CD4-positive, alpha-beta memory T cell (primary cell): ENCODE measurements at places on chromosomes 7 and 10. TPM values are rescaled to one million over a fixed set of nuclear protein-coding genes. Genes with fewer than 3 reads are reported as not detected.

Gene FANK1
- total RNA-seq: 0.99 TPM

Gene STEAP1
- not detected for total RNA-seq

Gene ITGB8
- 0.12 TPM for total RNA-seq

Gene PTCD1
- total RNA-seq: 7.7 TPM

Gene UCN3
- not detected for total RNA-seq

Gene SLC18A3
- total RNA-seq: not detected

Gene BAIAP2L1
- total RNA-seq: 0.38 TPM

Gene GPR22
- not detected for total RNA-seq

Gene VSTM2A
- not detected for total RNA-seq

Gene SLC13A1
- total RNA-seq: not detected

DNA sequence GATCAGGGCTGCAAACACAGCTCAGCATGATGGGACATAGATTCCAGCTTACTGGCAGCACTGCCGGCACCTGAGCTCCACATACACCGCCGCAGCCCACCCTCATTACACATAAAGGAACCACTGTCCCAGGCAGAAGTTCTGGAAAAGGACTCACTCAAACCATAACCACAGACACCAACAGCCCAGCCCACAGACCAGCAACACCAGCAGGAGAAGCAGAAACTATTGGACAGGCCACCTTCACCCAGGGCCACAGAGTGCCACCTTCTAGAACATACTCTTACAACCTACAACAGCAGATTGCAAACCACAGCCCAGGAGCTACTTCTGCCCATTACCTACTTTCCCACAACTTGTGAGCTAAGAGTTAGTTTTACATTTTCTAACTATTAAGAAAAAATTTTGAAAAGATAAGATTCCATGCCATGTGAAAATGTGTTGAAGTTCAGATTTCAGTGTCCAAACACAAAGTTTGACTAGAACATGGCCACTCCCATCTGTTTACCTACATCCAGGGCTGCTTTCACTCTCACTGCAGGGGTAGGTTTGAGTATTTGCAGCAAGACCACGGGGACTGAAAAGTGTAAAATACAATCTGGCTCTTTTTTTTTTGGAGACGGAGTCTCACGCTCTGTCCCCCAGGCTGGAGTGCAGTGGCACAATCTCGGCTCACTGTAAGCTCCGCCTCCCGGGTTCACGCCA, 153.0 kb downstream of the TNS3 start:
- H3K4me1 ChIP-seq: no peaks in the 10 kb centered on the region
- no peak overlapping the region for H3K27ac ChIP-seq
- no peak overlapping the region for H3K4me3 ChIP-seq
- no peaks in the 10 kb centered on the region for H3K27me3 ChIP-seq

DNA sequence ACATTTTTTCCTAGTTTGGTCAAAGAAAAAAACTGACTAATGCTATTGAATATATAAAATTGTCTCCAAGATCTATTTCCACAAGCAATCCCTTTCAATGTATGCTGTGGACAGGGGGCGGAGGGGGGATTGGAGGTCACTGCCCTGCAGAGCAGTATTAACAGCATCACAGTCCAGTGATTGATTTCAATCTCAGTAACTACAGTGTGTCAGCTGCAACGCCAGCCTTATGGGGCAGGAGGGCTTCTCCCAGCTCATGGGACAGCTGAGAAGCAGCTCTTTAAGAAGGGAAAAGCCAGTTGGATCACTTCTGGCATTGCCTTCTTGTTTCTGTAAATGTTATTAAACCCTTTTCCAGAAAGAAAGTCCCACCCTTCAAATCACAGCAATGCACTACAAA, 65.0 kb downstream of the RAPGEF5 start:
- no peak overlapping the region for H3K4me3 ChIP-seq
- no peak overlapping the region for H3K27ac ChIP-seq
- DNase-seq: no peak
- H3K4me1 ChIP-seq: no peaks in the 10 kb centered on the region

DNA sequence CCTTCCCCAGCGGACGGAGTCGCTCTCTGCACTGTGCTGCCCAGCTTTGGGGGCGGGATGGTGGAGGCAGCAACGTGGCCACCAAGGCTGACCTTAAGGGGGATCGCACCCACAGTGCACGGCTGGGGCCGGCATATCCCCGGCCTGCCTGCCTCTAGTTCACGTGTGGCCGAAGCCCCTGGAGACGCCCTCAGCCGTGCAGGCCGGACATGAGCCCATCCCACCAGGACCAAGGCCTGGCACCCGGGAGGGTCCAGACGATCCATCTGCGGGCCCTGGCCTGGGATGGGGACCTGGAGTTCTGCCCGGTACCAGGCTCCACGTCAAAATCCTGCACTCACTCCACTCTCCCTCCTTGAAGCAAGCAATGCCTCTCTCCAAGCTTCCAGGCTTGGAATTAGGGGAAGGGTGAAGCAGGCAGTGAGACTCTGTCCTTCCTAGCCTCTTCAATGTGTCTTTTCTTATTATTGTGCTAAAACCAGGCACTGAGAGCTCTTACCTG, 520.8 kb downstream of the REEP3 start:
- H3K27me3 ChIP-seq: no peaks in the 10 kb centered on the region
- H3K4me1 ChIP-seq: peaks cover 3% of the 10 kb centered on the region
- no peaks in the 10 kb centered on the region for H3K36me3 ChIP-seq

DNA sequence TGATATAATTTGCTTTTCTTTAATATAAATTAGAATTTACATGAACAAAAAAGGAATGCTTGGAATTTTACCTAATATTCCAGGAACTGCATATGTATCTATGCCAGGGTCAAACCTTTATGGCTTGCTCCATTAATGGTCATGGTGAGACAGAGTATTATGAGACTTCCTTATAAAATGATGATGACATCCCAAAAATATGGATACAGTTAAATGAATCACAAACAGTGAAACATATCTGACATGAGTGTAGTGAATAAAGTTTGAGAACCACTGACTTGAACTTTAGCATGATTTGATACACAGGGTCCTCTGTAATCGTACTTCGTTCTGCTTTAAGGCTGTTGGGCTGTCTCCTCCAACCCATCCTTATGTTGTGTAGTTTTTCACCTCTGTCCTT, 51.8 kb downstream of the MARCHF5 start:
- no peak overlapping the region for H3K4me3 ChIP-seq
- no peak for DNase-seq
- no peak overlapping the region for H3K27ac ChIP-seq
- no peaks in the 10 kb centered on the region for H3K27me3 ChIP-seq
- H3K36me3 ChIP-seq: peaks cover 4% of the 10 kb centered on the region

GRCh38 chr10:113022265-113022664, 72.2 kb downstream of the TCF7L2 start:
- no peak overlapping the region for H3K4me3 ChIP-seq
- no peak overlapping the region for H3K27ac ChIP-seq
- H3K36me3 ChIP-seq: no peaks in the 10 kb centered on the region
- H3K4me1 ChIP-seq: no peaks in the 10 kb centered on the region
- DNase-seq: no peak

DNA sequence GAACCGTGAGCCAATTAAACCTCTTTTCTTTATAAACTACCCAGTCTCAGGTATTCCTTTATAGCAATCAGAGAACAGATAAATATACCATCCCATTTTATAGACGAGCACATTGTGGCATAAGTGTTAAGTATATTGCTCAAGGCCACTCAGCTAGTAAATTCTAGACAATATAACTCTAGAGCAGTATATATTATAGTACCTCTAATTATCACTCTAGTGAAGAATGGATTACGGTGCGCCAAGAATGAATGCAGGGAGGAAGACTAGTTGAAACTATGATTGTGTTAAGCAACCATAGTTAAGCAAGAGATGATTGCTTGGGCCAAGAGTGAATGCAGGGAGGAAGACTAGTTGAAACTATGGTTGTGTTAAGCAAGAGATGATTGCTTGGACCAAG, 60.9 kb downstream of the BRAF start:
- H3K36me3 ChIP-seq: no peaks in the 10 kb centered on the region
- H3K4me3 ChIP-seq: no peak overlapping the region

DNA sequence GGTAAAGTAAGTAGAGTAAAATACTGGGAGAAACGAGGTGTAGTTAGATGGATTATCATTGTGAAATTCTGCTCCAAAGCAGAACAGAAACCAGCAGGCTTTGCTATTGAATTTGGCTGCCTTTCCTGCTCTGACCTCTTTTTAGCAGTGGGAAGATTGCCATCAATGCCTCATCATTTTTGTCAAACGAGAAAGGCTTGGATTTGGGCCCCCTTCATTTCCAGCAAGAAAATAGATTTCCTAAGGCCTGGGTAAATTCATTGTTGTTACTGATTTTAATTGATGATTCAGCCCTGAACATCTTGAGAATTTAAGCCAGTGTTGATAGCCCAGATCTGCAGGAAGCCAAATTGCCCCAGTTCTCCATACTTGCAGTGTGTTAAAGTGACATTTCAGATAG, 35.2 kb upstream of the ASAH2 start:
- H3K27me3 ChIP-seq: no peaks in the 10 kb centered on the region
- no peak overlapping the region for H3K4me3 ChIP-seq

DNA sequence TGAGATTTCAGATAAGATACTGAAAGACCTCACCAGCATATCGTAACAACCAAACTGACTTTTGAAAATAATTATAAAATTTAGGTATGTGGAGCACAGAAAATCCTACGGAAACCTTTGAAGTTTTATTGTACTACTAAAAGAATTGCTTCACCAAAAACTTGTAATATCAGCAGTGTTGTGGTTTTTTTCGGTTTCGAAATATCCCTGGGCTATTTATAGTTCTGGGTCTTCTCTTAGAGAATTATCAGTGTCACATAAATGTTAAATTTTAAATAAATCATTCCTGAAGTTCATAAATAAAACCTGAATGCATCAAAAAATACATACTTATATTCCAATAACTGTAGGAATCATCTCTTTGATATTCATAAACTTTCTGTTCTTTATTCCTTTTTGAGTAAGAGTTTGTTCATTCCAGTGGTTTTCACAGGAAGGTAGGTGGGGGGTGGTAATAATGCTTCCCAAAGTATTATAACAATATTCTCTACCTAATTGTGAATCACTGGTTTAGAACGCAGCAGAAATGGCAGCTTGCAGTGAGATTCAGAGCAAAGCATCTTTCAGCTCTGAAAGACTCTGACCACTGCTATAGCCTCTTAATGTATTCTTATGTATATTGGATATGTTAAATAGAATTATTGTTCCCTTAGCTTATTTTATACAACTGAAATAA, 60.2 kb downstream of the ZNF277 start:
- H3K27me3 ChIP-seq: no peaks in the 10 kb centered on the region
- H3K4me3 ChIP-seq: no peak overlapping the region
- H3K36me3 ChIP-seq: no peaks in the 10 kb centered on the region

- DNase-seq: no peak
- H3K27me3 ChIP-seq: no peaks in the 10 kb centered on the region
- no peaks in the 10 kb centered on the region for H3K36me3 ChIP-seq
- no peaks in the 10 kb centered on the region for H3K4me1 ChIP-seq
Observed at GRCh38 chr7:18905316-18905943, 212.0 kb downstream of the TWIST1 start.

DNA sequence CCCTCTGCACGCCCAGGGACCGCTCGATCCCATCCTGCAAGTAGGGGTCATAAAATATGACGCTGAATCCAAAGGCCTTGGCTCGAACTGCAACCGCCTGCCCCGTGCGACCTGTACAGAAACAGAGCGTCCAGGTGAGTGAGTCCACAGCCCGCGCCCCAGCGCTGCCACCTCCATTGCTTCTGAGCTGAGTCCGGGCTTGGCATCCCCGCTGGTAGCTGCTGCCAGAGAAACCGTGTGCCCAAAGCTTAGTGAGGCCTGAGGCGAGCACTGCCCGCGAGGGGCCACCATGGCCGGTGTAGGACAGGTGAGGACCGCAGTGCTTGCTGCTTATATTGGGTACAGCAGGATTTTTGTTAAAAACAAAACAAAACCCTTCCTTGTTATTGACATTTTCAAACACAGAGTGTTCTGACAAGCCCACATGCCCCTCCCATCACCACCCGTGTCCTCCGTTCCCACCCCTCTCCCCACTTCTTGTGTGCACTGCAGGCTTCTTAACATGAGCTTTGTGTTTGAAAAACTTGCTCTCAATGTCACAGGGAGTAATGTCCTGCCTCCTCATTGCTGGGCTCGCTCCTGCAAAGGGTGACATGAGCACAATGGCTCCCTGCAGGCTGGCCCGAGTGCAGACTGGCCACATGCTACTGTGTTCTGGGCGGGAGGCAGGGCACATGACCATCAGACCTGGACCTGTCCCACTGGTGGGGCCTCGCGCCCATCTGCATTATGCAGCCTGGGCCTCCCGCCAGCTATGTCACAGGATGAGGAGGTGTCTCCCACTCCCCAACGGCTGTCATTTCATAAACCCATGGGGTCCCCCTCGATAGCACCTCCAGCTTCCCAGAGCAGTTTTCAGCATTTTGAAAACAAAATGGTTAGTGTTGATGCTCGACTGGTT, 52.9 kb downstream of the ZRANB1 start:
- DNase-seq: no peak
- H3K27me3 ChIP-seq: no peaks in the 10 kb centered on the region
- no peaks in the 10 kb centered on the region for H3K4me1 ChIP-seq
- H3K4me3 ChIP-seq: no peak overlapping the region
- no peaks in the 10 kb centered on the region for H3K36me3 ChIP-seq

- H3K27me3 ChIP-seq: no peaks in the 10 kb centered on the region
- H3K4me1 ChIP-seq: no peaks in the 10 kb centered on the region
- H3K27ac ChIP-seq: no peak overlapping the region
- no peak overlapping the region for H3K4me3 ChIP-seq
- peak; percentile 30 for DNase-seq
- H3K36me3 ChIP-seq: no peaks in the 10 kb centered on the region
Observed at GRCh38 chr10:30581779-30582380, 47.7 kb downstream of the LYZL2 start.

DNA sequence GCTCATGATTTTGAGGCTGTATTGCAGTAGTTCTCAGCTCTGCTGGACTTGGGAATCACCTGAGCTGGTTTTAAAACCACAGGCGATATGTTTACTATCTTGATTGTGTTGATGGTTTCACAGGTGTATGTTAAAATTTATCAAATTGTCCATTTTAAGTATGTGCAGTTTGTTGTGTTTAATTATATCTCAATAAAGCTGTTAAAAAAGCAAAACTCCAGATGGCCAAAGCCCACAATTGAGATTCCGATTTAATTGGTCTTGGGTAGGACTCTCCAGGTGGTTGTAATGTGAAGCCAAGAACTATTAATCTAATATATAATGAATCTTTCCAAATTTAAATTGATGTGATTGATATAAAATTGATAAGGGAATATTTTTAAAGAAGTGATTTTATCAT, 48.6 kb downstream of the NRCAM start:
- H3K27me3 ChIP-seq: no peaks in the 10 kb centered on the region
- no peaks in the 10 kb centered on the region for H3K36me3 ChIP-seq
- no peak overlapping the region for H3K27ac ChIP-seq

GRCh38 chr7:135333200-135333599, 99.6 kb downstream of the STRA8 start:
- H3K4me3 ChIP-seq: no peak overlapping the region
- DNase-seq: no peak
- no peaks in the 10 kb centered on the region for H3K4me1 ChIP-seq
- no peaks in the 10 kb centered on the region for H3K36me3 ChIP-seq

- H3K36me3 ChIP-seq: no peaks in the 10 kb centered on the region
- no peak for DNase-seq
- H3K4me3 ChIP-seq: no peak overlapping the region
- H3K27ac ChIP-seq: no peak overlapping the region
- H3K27me3 ChIP-seq: no peaks in the 10 kb centered on the region
- H3K4me1 ChIP-seq: no peaks in the 10 kb centered on the region
Observed at GRCh38 chr7:12062062-12062461, 149.0 kb upstream of the TMEM106B start.

- no peak overlapping the region for H3K27ac ChIP-seq
- H3K27me3 ChIP-seq: no peaks in the 10 kb centered on the region
- no peak for DNase-seq
- H3K36me3 ChIP-seq: no peaks in the 10 kb centered on the region
- no peak overlapping the region for H3K4me3 ChIP-seq
Observed at GRCh38 chr7:147033641-147034040, 917.0 kb downstream of the CNTNAP2 start.
